Psoas muscle (tissue), 8 donors: ENCODE measurements at places on chromosomes 1 and 21. TPM values are rescaled to one million over a fixed set of nuclear protein-coding genes. Genes with fewer than 3 reads are reported as not detected.
A peak's percentile ranks its signal among the peaks of the same experiment; 100 is the strongest.

- no peak for DNase-seq
- H3K27ac ChIP-seq, result no peak overlapping the region
- H3K27me3 ChIP-seq, result no peaks in the 10 kb centered on the region
- no peaks in the 10 kb centered on the region for H3K36me3 ChIP-seq
Observed at GRCh38 chr21:18411565-18411964, 8.0 kb upstream of the TMPRSS15 start.

DNA sequence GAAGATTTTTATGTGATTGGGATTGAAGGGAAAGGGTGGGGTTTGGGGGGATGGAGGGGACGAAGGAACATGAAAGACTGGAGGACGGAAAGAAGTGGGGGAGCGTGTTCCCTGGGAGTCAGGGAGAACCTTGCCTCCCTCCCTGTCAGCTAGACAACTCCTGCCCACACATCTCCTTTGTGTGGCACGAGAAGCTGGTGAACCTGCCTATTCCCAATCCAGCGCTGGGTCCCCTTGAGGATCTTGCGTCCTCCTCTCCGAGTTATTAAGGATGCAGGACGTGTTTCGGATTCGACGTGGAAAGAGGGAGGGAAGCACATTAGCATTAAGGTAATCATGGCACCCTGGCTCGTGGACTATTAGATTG is 1.4 kb downstream of the LRRC7 start:
- DNase-seq, result no peak
- H3K4me1 ChIP-seq, result no peaks in the 10 kb centered on the region
- H3K4me3 ChIP-seq, result peak overlapping the region; percentile 72
- H3K27ac ChIP-seq, result no peak overlapping the region

Gene RIMKLA
- total RNA-seq, result 1.2 TPM

Gene MNDA
- 1.8 TPM for total RNA-seq

Gene VHLL
- not detected for total RNA-seq
